NCI-H2029 (cell line): ENCODE measurements at places on chromosomes 6 and 20.

- no peak for DNase-seq
Observed at GRCh38 chr6:140382355-140382754, 1007.9 kb upstream of the CITED2 start.

DNA sequence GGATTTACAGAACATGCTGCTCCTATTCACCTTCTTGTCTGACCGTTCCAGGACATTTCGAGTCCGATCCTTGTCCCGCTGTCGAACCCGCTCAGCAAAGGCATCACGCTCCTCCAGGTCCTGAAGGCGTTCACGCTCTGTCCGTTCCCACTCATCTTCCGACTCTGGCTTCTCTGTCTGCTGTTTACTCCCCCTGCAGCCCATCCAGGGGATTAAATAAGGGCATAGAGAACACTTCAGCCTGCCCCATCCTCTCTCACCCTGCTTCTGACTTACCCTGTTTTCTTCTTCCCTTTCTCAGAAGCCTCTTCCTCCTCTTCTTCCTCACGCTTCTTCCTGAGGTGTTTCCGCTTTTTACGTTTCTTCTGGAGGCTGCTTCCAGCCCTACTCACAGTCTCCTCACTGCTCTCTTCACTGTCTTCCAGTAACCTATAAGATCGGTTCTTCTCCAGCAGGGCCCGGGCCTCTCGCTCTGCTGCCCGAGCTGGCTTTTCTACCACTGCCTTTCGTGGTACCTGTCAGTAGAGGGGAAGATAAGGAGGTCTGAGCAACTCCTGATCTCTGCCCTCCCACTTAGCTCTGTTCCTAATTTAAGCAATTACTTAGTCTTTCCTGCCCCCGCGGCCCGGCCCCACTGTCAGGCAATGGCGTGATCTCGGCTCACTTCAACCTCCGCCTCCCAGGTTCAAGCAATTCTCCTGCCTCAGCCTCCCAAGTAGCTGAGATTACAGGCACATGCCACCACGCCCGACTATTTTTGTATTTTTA lies 1.9 kb downstream of the DHX16 start:
- DNase-seq = no peak

GRCh38 chr6:28907394-28907793 lies 16.4 kb downstream of the TRIM27 start:
- no peak for DNase-seq

DNA sequence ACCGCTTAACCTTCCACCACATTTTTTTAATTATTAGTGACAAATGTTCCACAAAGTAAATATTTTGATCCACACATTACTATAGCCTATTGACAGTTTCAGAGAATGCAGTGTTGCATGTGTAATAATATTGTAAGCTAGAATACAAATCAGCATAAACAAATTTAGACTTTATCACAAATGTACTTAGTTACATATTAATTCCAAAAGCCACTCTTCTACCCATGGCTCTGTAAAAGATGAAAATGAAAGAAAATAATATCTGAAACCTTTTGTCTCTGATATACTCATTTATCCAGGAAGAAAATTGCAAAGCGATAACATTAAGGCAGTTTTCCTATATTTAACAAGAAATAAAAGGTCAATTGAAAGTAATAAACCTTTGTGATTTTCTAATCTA lies 954.0 kb upstream of the MAN1A1 start:
- no peak for DNase-seq

DNA sequence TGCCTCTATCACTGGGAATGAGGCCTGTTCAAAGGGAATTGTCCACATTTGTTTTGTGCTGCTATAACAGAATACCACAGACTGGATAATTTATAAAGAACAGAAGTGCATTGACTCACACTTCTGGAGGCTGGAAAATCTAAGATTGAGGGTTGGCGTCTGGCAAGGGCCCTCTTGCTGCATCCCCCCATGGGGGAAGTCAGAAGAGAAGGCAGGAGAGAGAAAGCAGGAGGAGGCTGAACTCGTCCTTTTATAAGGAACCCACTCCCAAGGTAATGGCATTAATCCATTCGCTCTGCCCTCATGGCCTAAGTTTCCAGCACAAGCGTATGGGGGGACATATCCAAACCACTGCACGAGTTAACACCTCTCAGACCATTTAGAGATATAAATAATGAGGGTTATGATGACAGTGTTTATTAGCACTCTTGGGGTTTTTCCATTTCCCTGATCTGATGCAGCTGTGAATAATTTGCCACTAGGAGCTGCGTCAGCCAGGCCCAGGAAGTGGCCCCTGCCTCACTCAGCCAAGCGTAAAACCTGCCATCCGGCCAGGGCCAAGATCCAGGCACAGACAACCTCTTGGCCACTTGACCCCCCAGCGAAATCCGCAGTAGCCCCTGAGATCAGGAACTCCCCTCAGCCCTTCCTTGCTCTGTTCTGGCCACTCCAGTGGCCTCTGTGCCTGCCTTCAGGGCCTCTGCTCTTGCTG lies 14.2 kb upstream of the SLCO4A1 start:
- DNase-seq = no peak

GRCh38 chr6:90611543-90612312 lies 24.9 kb upstream of the MAP3K7 start:
- no peak for DNase-seq

- DNase-seq = no peak
Observed at GRCh38 chr6:118400582-118400981, 147.5 kb upstream of the PLN start.

- DNase-seq = no peak
Observed at GRCh38 chr6:165219629-165220028, 89.8 kb downstream of the C6orf118 start.
